ENCODE measurements at places on chromosomes 1 and 21. TPM values are rescaled to one million over a fixed set of nuclear protein-coding genes. Genes with fewer than 3 reads are reported as not detected.
A peak's percentile ranks its signal among the peaks of the same experiment; 100 is the strongest.

HOOK1 gene
- 16.6 TPM for polyA plus RNA-seq

MROH9 gene
- polyA plus RNA-seq: 0.22 TPM

SLC44A5 gene
- polyA plus RNA-seq: 2.1 TPM

FCER1G gene
- 4.8 TPM for polyA plus RNA-seq

TRIM45 gene
- polyA plus RNA-seq: 4.3 TPM

- H3K27ac ChIP-seq: no peak overlapping the region
- DNase-seq: no peak
- H3K36me3 ChIP-seq: no peaks in the 10 kb centered on the region
- no peaks in the 10 kb centered on the region for H3K4me1 ChIP-seq
Observed at GRCh38 chr1:76625886-76626678, 241.2 kb upstream of the ST6GALNAC5 start.

GRCh38 chr21:45979141-45979631, 2.4 kb upstream of the COL6A1 start:
- peaks cover 41% of the 10 kb centered on the region for H3K4me1 ChIP-seq
- H3K27ac ChIP-seq: peak overlapping the region; percentile 88
- no peaks in the 10 kb centered on the region for H3K36me3 ChIP-seq
- no peak overlapping the region for H3K4me3 ChIP-seq

DNA sequence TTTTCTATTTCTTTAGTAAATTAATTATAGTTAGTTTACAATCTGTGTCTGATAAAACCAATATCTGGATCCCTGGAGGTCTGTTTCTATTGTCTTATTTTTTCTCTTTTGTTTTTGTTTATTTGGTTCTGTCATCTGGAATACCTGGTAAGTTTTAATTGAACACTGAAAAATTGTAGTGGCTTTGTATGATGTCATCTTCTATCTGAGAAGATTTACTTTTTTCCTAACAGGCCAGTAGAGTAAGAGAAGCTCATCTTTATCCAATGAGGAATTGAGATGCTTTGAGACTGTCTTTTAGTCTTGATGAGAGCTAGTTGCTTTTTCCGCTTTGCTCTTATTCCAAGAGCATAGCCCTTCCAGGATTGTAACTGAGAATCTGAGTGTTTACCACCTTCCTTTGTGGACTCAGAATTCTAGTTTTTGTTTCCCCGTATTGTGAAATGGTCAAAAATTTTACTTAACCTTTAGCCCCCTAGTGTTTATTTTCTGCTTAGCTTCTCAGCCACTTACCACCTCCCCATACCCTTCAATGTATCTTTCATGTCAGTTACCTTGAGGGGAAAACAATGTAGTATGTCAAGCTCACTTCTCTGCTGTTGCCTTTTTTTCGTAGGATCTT, 25.0 kb downstream of the PTGFRN start:
- H3K36me3 ChIP-seq: no peaks in the 10 kb centered on the region
- H3K4me1 ChIP-seq: no peaks in the 10 kb centered on the region
- no peak for DNase-seq

DNA sequence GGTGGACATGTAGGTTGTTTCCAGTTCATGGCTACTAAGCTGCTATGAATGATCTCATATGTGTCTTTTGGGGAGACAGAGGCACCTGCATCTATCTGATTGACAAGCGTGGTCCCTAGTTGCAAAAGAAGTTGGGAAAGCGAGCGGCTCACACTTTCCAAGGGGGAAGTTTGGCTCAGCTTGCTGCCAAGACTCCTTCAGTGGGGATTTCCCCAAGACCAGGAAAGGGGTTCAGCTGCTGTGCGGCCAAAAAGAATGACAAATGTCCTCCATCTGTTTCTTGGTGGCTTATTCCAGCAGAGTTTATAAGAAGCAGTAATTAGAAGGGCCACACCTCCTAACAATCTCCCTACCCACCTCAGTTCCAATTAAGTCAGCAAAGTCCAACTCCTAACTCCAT, 128.5 kb upstream of the GALNT2 start:
- H3K27ac ChIP-seq: no peak overlapping the region
- no peak overlapping the region for H3K4me3 ChIP-seq
- no peak for DNase-seq
- H3K4me1 ChIP-seq: peaks cover 7% of the 10 kb centered on the region

DNA sequence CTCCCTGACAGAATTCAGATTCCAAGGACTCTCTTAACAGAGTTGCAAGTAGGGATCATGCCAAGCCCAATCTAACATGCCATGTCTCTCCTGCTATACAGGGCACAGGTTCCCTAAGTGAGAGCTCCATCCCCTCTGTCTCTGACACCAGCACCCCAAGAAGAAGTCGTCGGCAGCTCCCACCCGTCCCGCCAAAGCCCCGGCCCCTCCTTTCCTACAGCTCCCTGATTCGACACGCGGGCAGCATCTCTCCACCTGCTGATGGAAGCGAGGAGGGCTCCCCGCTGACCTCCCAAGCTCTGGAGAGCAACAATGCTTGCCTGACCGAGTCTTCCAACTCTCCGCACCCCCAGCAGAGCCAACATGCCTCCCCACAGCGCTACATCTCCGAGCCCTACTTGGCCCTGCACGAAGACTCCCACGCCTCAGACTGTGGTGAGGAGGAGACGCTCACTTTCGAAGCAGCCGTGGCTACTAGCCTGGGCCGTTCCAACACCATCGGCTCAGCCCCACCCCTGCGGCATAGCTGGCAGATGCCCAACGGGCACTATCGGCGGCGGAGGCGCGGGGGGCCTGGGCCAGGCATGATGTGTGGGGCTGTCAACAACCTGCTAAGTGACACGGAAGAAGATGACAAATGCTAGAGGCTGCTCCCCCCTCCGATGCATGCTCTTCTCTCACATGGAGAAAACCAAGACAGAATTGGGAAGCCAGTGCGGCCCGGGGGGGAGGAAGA, 263.2 kb downstream of the ZNF648 start:
- H3K4me3 ChIP-seq: no peak overlapping the region
- no peak for DNase-seq
- no peak overlapping the region for H3K27ac ChIP-seq
- no peaks in the 10 kb centered on the region for H3K27me3 ChIP-seq
